ENCODE measurements at places on chromosomes 4 and X.

DNA sequence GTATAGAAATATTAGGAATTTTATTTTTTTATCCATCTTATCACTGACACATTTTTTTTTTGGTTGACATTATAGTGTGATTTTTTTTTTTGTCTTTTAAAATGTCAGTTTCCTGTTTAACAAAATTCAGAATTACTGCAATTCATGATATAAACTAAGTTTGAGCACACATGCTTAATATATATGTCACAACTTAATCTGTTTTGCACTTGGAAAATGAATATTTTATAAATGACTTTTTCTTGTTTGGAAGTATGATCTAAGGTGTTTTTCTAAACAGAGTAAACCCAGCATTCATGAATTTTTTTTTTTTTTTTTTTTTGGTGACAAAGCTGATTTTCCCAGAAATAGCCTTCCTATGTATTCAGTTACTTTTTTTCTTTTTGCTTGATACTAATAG lies 2.4 kb downstream of the SMARCA5 start:
- no peak for DNase-seq

- DNase-seq = no peak
Observed at GRCh38 chr4:86014599-86014998, 345.3 kb downstream of the MAPK10 start.

GRCh38 chr4:1072830-1073446 lies 40.4 kb downstream of the RNF212 start:
- peak; percentile 45 for DNase-seq

- no peak for DNase-seq
Observed at GRCh38 chr4:165031436-165032211, at the start of gene TRIM60. TSS of gene TRIM60 (plus strand) at chr4:165031999. CDS start at chr4:165040073, 8,074 bp downstream.

GRCh38 chr4:40877081-40877480 lies 127.3 kb downstream of the NSUN7 start:
- DNase-seq = no peak

- DNase-seq = no peak
Observed at GRCh38 chr4:57080781-57081650, 29.2 kb downstream of the IGFBP7 start.

DNA sequence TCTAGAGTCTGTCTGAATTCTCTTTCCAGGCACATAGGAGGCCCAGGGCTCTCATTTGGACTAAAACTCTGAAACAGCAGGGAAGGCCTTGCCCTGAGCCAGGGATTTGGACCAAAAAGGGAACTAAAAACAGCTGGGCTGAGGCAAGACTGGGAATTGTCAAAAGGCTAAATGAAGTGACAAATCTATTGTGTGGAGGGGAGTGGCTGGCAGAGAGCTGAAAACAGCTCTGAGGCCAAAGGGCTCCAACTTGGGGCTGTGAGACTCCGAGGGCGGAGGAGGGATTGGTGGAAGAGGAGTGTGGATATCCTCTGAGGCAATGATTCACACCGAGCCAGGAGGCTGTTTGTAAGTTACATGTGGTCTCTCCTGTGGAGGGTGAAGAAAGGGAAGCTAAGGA lies 63.2 kb downstream of the PHEX start:
- no peak for DNase-seq

DNA sequence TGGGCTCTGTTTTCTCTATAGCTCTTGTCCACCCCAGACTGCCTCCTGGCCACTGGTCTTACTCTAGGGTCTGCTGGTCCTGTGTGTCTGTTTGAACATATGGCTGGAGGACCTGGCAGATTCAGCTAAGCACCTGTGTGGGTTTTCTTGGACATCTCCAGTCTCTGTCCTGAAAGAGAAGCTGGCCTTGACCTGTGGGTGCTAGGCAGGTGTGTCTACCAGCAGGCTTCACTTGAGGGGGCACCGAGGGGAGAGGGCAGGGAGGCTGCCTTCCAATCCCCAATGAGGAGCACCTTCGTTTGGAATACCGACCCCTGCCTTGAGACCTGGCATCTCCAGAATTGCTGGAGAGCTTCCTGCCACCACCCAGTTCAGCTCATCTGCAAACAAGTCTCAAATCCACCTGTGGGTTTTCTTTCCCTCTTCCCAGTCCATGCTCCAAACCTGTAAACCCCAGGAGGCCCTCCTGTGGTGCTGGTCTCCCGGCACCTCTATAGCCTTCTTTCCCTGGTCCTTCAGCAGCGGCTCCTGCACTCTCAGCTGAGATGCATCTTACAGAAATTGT lies 45.2 kb downstream of the HTRA3 start:
- DNase-seq = no peak

DNA sequence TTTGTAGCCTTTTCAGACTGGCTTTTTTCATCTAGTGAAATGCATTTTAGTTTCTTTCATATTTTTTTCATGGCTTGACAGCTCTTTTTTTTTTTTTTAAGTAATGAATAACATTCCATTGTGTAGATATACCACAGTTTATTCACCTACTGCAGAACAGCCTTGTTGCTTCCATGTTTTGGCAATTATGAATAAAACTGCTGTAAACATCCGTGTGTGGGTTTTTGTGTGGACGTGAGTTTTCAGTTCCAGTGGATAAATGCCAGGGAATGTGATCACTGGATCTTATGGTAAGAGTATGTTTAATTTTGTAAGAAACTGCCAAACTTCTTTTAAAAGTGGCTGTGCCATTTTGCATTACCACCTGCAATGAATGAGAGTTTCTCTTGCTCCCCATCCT lies 160.8 kb downstream of the SOWAHB start:
- DNase-seq = no peak

DNA sequence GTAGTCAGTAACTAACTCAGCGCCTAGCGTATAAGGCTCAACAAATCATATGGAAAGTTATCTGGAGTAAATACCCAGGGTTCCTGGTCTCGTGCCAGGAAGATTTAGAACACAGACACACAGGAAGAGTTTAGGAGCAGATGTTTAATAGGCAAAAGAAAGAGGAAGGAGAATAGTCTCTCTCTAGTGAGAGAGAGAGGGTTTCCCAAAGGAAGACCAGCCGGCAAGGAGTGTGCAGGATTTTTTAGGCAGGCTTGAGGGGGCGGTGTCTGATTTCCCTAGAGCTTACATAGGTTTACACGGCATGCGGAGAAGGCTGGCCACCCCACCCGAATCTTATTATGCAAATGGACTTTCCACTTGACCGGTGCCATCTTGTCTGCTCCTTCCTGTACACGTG lies 284.0 kb upstream of the FRG1 start:
- DNase-seq = no peak

DNA sequence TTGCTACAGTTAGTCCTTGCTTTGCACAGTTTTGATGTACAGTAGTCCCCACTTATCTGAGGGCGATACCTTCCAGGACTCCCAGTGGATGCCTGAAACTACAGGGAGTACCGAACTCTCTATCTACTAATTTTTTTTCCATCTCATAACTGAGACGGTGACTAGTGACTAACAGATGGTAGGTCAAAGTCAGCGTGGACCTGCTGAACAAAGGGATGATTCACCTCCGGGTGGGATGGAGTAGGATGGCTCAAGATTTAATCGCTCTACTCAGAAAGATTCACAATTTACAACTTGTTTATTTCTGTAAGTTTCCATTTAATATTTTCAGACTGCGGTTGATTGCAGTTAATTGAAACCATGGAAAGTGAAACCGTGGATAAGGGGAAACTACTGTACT lies 655.8 kb downstream of the ZNF674 start:
- DNase-seq = no peak

DNA sequence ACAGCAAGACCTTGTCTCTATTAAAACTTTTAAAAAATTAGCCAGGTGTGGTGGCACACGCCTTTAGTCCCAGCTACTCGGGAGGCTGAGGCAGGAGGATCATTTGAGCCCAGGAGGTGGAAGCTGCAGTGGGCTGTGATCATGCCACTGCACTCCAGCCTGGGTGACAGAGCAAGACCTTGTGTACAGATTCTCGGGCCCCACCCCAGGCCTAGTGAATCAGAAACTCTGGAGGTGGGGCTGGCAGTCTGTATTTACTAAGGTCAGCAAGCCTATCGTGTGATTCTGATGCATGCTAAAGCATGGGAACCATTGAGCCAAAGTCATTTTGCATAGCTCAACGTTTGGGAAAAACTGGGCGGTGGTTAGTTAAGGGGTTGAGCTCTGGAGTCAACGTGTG lies 3.5 kb downstream of the S100G start:
- DNase-seq = no peak

DNA sequence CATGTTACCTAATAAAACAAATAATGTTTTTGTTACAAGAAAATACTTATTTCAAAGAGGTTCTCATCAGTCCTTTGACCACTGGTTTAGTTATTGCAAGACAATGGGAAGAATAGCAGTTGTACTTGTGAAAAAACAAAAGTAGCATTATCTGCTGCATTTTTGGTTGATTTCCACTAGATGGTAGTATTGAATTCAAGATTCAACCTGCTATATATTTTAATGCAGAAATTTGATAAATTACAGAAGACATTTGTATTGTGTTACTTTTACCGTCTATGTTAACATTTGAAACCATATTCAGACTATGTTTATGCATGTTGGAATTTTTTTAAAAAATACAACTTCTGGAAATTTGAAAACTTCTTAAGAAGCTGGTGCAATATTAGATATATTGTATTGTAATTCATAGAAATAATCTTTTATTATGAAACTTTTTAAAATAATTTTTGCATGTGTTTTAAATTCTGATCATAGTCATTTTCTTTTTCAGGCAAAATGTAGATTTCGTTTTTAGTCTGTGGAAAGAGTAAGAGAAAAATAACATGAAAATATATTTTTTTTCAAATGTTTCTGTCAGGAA lies 56.4 kb downstream of the SPCS3 start:
- no peak for DNase-seq

- no peak for DNase-seq
Observed at GRCh38 chrX:65976161-65976560, 63.7 kb downstream of the VSIG4 start.

DNA sequence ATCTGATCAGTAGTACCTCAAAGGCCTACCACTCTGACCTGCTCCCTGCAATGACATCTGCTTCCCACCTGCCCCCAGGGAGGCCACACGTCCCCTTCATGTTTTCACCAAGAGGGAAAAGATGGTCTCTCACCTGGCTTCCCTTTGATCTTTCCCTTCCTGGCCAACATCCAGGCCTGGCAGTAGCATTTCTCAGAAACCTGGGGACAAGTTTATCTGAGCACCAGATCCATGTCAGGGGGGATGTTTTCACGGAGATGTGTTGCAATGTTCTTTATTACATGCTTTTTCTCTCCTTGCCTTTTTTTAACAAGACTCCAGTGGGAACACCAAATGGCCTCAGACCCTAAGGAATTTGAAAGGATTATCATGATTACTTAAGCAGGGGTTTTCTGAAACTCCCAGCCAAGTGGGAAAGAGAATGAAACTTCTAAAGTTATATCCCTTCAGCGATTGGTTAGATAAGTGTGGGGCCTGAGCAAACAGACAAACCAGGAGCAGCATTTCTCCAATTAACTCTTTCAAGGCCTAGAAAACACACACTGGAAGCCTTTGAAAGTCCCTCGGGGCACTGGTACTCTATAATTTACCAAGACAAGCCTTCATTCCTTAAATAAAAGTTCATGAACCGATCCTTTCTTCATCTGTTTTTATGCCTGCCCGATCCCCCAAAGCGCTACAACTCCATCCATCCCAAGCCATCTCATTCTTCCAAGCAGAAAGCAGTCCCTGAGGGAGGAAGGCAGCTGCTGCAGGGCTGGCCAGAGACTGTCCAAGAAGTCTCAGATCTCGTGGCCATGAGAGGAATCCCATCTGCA lies 94.1 kb downstream of the BCOR start:
- no peak for DNase-seq

DNA sequence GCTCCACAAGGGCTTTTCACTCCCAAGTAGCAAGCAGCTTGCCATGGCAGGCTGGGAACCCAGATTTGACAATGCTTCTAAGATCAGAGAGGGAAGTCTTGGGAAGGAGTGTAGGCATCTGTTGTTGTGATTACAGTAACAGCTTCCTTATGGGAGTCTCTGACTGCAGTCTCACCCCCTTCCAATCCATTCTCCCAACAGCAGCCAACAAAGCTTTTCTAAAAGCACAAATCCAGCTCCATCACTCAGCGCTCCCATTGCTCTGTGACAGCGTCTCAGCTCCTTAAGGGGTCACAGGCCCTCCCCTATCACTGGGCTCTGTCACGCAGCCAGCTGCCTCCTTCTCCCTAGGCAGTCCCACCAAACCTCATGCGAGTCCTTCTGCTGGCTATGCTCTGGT lies 7.1 kb downstream of the IGFBP7 start:
- no peak for DNase-seq

DNA sequence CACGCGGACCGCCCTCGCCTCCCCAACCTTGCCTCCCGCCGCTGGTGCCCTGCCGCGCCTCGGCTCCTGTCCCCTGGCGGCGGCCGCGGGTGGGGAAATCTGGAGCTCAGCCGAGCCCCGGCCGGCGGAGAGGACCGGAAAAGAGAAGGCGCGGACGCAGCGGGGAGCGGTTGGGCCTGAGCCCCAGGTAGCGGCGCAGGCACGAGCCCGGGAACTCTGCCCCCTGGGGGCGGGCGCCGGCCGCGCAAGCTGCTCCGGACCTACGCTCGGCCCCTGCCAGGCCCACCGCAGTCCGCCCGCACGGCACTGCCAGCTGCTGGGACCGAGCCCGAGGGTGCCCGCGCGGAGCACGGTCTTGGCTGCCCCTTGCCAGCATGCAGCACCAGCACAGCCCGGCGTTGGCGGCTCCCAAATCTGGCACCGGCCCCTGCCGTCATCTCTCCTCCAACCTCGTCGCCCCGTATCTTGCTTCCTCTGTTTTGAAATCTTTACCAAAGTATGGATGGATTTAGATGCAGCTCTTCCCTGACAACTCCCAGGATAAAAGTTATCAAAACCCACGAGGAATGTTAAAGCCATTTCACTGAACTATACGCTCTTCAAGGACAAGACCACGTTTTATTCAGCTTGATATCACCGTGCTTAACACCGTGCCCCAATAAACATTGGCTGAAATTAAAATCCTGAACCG lies at the start of gene PRSS12:
Gene PRSS12, minus strand, starts transcription at position 161 of the 691 bp plus-strand sequence. CDS start 283 bp downstream, outside the sequence.
- peak; percentile 31 for DNase-seq

GRCh38 chrX:123803331-123803983 lies 56.4 kb upstream of the XIAP start:
- peak; percentile 42 for DNase-seq

DNA sequence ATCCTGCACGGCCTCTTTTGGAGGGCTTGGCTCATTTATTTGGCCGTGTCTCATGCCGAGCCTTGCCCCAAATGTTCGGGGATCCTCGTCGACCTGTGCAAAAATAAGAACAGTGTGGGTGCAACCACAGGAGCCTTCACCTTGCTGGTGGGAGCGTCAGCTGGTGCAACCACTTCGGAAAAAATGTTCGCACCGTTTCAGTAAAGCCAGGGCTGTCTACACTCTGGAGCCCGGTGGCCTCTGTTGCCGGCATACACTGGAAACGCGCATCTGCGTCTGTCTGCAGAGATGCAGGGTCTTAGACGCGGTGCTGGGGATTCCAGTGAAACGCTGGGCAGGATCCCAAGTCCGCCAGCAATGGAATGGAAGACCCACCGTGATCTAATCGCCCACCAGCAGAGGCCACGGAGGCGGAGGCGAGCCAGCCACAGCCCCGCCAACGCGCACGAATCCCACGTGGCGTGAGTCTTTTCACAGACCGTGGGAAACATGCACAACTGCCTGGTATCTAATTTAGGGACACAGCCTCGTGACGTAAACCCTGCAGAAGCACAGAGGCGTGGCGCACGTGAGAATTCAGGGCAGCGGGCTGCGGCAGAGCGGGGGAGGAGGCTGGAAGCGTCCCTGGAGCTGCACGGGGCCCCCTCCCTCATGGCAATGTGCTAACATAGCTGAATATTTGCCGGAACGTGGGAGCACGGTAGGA lies 13.8 kb upstream of the MXD4 start:
- DNase-seq = no peak

- no peak for DNase-seq
Observed at GRCh38 chr4:6526156-6526555, 48.8 kb upstream of the MAN2B2 start.
